ENCODE measurements at places on chromosomes 2 and 18.

DNA sequence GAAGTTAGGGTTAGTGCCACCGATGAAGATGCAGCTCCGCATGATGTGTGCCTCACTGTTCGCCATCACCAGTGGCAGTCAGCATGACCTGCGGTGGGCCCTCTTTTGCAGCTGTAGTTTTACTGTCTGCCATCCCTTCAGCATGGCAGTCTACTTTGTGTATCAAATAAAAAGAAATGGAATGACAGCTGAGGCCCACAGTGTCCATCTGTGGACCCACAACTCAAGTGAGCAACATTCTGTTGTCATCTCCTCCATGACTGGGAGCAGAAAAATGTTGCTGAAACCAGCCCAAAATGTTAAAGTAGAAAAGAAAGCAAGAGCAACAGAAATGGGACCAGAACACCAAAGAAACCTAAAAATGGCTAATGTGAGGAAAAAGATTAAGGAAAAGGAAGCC, 128.7 kb downstream of the MEP1B start:
- no peak for DNase-seq

DNA sequence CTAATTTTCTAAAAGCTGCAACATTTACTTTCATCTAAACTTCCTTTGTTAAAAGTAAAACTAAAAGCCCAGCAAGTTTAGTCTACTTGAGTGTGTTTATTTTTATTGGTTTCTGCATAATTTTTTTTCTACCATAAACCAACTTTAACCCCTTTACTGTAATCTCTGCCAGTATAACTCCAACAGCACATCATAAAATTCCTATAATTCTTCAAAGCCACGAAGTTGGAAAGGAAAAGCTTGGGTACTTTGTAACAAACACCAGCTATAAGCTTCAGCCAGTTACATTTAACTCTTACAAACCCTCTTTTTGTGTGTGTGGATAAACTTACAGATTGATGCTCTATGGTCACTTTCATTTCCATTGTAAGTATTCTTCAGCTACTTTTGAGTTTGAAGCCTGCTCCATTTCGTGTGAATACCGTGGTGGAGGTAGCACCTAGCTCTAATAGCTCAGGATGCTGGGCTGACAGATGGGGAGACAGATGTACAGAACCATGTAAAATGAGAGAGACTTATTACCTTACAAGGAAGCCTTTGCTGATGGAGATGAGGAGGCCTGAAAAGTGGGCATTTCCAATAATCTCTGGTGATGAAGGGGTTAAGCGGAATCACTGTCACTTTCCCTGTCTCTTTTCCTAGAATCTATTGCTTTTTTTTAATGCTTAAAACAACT, 42.5 kb downstream of the ZEB2 start:
- no peak for DNase-seq

- DNase-seq = no peak
Measured at GRCh38 chr2:172672114-172672513, 63.5 kb upstream of the RAPGEF4 start.

GRCh38 chr2:237323656-237324055, 90.3 kb downstream of the COL6A3 start:
- DNase-seq = no peak

DNA sequence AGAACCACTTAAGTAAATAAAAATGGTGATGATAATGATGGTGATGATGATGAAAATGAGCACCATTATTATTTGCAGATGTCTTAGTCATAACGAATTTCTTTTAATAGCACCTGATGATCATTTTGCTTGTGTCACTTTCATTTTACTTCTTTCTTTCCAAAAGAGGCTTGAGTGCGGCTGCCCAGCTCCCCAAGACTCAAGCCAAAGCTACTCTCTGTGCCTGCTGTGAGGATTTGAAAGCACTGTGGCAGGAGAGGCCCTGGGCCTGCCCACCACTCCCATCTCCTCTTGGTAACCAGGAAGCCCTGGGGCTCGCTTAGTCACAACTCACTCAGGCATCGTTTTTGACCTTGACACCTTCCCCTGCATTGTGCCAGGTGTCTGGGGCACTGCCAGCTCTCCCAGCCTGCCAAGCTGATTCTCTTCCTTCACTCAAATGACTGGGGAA, 41.2 kb downstream of the RPL37A start:
- DNase-seq = no peak

GRCh38 chr2:181317511-181317910, 139.7 kb upstream of the ITGA4 start:
- no peak for DNase-seq

DNA sequence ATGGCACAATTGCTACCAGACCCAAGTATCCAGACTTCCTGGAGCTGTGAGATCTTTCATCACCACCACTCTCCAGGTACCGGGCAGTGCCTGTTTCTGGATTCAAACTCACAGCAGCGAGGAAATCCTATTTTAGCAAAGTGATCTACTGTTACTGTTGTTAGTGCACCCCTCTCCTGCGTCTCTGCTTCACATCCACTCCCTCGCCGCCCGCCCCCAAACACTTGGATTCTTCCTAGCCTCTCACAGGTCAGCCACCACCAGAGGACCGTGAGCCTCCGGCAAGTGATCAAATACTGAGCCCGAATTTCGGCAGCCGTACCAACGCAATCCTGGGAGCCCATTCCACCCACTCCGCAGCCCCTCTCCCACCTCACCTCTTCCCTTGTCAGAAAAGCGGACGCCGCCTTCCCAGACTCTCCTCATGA, 519 bp downstream of the METTL4 start:
- peak; percentile 84 for DNase-seq

DNA sequence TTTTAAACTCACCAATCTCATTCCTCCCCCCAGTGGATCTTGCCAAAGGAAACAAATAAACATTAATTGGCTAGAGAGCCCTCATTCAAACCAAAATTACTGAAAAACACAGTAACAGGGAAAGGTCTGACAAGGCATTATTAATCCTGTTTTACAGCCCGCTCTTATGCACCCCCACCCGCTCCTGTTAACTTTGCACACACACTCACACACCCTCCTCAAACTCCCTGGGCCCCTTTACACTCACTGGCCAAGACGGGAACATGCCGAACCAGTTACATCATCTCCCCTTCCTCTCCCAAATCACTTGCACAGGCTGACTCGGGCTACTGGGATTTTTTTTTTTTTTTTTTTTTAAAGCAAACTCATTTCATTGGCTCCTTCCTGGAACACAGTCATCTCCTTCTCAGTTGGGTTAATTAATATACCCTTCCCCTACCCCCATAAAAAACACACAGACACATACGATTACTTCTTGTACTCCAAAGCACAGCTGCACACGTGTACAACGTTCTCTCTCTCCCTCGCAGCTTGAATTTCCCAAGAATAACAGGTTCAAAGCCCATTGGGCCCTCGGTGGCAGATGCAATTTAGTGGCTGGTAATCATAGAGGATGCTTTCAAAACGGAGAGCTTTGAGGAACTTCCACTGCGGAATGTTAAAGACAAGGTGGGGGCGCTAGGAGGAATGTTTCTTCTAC, 31.8 kb downstream of the KLF7 start:
- no peak for DNase-seq

DNA sequence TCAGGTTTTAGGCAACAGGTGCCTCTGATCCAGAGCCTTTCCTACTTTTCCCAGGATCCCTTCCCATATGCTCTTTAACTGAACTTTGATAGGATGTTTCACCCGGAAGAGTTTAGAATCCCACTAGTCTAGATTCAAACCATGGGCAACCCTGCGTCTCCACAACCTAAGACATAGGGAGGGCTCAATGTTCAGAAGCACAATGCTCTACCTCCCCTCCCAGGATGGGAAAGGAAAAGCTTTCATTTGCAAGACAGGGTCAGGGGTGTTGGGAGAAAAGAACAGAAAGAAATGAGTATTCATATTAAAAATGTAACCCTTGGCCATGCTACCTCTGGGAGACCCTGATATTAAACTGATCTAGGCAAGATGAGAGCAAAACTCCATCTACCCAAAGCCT, 230.4 kb downstream of the MREG start:
- no peak for DNase-seq

- no peak for DNase-seq
Measured at GRCh38 chr18:57776767-57777166, 26.3 kb downstream of the ATP8B1 start.

GRCh38 chr18:79912994-79913831, 38.2 kb downstream of the SLC66A2 start:
- DNase-seq = peak; percentile 59

DNA sequence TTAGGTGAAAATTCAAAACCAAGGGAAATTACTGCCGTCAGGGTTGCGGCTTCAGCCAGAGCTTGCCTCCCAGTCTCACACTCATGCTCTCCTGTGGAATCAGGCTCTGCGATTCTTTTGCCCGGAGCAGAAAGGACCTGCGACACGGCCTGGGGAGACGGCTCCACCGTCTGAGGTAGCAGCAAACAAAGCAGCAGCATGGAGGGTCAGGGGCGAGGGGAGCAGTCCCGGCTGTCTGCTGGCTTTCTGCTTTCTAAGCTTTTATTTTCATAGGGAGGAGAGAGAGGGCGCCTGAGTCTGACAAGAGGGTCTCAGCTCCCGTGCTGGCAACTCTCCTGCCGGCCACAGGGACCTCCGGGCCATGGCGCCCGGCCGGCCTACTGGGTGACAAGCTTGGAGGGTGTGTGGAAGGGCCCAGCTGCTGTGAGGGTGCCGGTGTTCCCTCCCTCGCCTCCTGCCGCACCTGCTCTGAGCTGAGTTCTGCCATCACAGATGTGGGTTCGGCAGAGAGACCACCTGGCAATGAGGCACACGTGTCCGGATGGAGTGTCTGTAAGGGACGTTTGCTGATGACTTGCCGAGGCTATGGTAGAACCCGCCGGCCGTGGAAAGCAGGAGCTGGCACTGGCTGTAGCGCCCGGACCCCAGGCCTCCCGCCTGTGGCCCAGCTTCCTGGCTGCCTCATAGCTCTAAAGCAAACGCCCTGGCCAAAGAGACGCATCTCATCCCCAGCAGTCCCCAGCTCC, 66.2 kb upstream of the CTDP1 start:
- DNase-seq = peak; percentile 41

DNA sequence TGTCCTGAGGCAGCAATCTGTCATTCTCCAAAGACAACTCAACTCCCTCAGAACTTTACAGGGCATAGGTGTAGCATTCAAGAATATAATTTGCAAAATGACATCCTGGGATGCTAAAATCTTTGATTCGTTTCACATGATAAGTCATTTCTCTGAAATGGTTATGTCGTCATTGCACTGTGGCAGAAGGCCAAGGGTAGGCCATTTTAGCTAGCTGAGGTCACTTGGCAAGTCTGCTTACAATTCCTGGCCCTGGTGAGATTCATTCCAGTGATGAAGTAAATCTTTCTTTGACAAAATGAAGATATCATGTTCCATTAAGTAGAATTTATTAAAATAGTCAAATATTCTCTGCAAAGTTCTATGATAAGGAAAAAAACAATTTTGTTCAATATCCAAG, 1410.3 kb upstream of the LRRTM1 start:
- no peak for DNase-seq

- no peak for DNase-seq
Measured at GRCh38 chr2:118457951-118458350, 369.7 kb downstream of the INSIG2 start.

GRCh38 chr18:50638884-50639420, 79.1 kb downstream of the MAPK4 start:
- DNase-seq = no peak

- DNase-seq = no peak
Measured at GRCh38 chr2:109081374-109081773, 47.6 kb upstream of the SH3RF3 start.

DNA sequence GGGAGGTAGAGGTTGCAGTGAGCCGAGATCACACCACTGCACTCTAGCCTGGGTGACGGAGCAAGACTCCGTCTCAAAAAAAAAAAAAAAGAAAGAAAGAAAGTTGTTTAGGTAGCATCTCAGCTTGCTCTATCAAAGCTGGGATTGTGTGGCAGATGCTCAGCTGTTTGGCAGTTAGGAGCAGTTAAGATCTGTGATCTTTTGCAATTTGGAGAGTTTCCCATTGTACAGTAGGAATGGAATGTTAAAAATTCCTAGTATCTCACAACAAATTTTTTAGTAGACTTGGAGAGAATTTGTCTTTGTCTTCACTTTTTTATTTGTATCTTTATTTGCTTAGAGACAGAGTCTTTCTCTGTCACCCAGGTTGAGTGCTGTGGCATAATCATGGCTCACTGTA, 122.9 kb upstream of the UNC80 start:
- no peak for DNase-seq

- DNase-seq = peak; percentile 74
Measured at GRCh38 chr2:53786352-53786704, 425 bp downstream of the ASB3 start.

DNA sequence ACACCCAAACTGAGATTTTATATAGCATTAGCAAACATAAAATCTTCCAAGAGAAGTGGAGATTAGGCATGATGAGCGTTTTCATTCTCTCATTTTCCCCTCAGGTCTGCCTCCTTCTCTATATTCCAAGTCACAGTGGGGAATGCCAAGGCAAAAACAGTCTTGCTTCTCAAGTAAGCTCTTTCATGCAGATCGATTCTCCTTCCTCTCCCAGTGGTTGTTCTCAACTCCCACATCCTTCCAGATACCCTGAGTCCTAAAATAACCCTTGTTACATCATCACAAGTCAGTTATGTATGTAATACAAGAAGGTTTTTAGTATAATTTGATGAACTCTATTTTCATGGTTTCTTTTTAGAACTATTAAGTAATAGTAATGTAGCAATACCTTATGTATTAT, 150.6 kb downstream of the TXNL1 start:
- DNase-seq = no peak

DNA sequence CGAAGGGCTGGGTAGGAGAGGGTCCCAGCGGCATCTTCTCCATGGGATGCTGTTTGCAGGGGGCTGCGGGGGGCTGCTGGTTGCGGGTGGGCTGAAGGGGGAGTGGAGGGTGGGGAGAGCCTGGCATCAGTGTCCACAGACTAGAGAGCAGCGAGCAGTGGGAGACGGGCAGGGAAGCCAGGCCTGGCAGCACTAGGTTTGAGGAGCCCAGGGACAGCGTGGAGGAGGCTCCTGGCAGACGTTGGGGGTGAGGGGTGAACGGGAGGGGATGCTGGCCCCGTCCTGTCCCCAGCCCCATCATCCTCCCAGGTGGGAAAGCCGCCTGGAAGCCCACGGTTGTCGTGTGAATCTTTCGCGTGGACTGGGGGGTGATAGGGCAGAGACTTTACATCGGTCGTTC, 48.2 kb upstream of the TFCP2L1 start:
- peak; percentile 22 for DNase-seq

- DNase-seq = no peak
Measured at GRCh38 chr2:83941886-83942285, 517.2 kb downstream of the SUCLG1 start.

DNA sequence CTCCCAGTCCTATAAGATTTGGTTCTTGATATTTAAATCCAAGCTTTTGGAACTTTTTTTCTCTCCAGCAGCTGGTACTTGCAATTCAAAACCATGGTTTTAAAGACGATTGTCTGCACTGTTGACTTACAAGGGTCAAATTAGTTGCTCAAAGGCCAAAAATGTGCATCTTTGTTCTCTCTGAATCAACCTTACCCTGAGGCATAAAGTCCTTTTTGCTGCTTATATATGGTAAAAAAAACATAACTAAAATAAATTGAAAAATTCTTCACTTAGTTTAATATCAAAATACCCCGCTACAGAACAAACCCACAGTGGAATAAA, 592.7 kb downstream of the XIRP2 start:
- DNase-seq = no peak

DNA sequence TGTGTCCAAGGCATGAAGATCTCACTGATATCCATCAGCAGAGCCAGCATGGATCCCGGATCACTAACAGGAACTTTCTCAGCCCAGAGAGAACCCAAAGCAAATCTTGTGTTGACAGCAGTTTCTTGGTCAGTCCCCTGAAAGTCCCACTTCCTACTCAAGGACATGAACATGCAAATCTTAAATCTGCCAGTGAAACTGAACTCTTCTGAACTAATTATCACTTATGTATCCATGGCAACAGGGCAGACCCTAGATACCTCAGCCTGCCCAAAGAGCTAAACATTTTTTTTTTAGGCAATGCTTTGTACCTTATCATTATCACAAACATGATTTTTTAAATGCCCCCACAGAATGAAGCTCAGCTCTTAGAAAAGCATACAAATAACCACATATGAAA, 127.8 kb upstream of the DDX18 start:
- DNase-seq = no peak

Measured in activated effector memory CD4-positive, alpha-beta T cell treated with anti-CD3 and anti-CD28 coated beads, Interleukin-2, amount 50 U/mL, for 16 hours (primary cell).